ENCODE measurements at places on chromosomes 2 and 18.

- DNase-seq: peak; percentile 59
Observed at GRCh38 chr2:74602586-74603281, 45.4 kb downstream of the M1AP start.

DNA sequence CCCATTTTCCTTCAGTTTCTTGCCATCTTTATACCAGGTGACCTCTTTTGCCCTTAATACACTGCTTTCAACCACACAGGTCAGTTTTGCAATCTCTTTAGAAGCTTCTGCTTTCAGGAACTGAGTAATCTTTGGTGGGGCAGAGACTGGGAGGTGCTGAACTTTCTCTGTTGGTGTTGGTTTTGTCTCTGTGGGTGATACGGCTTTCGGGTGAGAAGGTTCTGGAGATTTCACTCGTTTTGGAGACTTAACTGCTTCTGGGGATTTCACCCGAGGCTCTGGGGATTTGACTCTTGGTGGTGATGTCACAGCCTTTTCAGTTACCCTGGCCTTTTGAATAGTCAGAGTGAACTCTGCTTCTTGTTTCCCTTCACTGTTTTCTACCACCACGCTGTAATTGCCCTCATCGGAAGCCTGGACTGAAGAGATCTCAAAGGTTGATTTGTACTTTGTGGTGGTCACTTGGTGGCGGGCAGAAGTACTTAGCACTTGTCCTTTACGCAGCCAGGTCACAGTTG is 50.4 kb downstream of the PLEKHA3 start:
- no peak for DNase-seq

DNA sequence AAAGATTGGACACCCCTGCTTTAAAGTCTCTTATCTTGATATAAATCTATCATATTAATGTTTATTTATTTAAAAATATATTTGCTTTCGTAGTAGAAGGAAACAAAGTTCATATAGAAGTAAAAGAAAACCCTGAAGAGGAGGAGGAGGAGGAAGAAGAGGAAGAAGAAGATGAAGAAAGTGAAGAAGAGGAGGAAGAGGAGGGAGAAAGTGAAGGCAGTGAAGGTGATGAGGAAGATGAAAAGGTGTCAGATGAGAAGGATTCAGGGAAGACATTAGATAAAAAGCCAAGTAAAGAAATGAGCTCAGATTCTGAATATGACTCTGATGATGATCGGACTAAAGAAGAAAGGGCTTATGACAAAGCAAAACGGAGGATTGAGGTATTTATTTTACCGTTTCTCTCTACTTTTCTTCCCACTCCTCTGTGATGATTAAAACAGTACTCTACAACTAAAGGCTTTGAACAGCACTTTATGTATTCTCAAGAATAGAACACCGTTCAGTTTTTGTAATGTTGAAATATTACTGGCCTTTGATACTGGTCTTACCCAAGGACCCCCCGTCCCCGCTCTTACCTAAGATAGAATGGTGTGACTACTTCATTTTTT is 39.2 kb downstream of the EIF5B start:
- no peak for DNase-seq

DNA sequence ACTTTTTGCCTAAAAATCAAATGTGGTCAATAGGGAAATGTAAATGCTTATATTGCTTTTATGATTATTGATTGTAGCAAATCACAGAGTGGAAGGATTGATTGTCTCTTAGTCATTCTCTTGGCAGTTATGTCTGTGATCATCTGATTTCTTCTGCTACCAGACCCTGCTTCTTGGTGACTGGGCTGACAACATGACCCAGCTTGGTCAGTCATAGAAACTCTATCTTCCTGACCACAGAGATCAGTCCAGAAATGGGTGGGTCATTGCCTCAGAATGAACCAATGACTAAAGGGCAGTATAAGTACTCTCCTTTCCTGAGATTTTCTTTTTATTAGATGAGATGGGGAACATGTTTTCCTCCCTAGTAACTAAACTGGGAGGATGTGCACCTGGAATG is 87.6 kb downstream of the MAIP1 start:
- DNase-seq: no peak

DNA sequence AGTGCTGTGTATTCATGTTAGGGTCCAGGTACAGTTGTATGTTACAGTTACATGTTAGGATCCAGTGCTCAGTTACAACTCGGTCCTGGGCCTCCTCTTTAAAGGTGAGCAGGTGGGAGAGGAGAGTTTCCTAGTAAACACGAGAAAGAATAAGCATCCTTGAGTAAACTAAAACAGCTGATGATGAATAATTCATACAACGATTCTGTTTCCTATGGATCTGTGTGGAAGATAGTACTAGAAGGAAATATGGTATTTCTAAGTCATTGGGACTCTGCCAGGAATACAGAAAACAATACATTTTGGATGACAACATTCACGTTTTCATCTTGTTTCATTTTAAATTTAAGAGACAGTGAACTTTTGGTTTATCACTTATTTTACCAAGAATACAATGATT is 29.5 kb downstream of the SNTG2 start:
- no peak for DNase-seq

GRCh38 chr18:78144669-78145068 is 834.9 kb upstream of the SALL3 start:
- DNase-seq: no peak

- no peak for DNase-seq
Observed at GRCh38 chr2:9720352-9721093, 89.7 kb upstream of the YWHAQ start.

DNA sequence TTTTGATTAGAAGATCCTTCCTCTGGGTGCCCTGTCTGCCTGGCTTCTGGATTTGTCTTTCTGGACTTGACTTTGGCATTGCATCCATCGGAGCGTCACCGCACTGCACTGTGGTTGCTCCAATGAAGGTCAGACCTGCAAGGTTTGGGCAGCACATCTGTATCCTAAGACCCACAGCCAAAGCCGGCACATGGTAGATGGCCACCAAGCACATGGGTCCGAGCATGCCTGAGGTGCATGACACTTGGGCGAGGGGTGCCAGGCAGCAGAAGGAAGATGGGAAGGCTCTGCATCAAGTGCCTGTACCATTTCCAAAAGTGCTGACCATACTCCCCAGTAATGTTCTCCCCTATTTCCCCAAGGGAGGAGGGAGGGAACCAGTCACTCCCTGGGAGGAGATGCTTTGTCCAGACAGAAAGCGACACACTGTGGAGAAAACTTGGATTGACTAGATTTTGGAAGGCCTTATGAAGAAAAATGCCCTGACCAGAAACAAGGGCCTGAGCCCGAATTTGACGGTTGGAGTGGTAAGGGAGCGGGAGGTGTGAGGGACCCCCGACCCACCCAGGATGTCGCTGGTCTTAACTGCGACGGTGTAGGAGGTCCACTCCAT is 149.9 kb downstream of the LOXHD1 start:
- no peak for DNase-seq

DNA sequence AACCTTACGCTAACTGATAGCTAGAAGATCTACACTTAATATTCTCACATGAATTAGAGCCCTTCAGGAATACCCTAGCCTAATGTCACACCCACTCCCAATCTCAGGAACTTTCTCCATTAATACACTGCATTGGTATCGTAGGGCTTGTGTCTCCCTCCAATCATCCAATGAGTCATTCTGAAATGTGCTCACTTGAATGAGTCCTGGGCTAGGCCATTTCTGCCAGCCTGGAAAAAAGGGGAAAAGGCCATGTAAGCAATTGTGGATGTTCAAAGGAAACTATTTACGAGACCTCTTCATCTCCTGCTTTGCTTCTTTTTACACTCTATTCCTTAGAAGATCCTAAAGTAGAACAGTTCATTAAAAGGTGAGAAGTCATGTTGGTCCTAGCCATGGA is 18.8 kb downstream of the ZEB2 start:
- no peak for DNase-seq

DNA sequence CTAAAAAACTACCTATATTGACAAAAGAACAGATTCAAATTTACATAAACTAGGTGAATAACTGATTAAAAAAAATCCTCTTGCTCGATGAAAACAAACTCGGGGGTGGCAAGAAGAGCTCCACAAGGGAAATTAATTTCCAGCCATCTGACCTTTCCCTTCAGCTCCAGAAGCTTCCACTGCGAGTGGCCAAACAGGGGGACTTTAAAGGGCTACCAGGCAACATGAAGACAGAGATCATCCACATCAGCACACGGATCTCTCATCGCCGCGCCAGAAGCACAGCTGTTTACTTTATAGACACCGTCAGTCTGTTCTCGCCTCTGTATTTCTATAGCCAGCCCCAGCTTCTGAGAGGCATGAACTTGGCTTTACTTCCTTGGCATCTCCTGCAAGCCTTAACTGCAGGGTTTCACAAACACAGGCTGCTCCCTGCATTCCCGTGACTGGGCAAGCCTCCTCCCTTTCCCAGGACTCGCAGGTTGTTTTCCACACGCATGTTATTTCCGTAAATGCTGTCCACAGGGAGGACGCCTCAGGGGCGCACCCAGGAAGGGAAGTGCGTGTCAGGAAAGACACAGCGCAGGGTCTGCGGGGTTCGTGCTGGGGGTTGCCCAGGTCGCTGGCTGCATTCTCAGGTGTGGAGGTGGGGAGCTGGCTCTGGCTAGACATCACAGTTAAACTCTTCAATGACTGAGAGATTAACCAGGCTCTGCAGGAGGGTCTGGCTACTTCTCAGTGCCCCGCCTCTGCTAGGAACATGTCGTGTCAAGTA is 85.0 kb downstream of the USP40 start:
- DNase-seq: no peak

- no peak for DNase-seq
Observed at GRCh38 chr2:134233728-134234136, 20.1 kb upstream of the MGAT5 start.

- DNase-seq: no peak
Observed at GRCh38 chr2:65153515-65153914, 23.6 kb upstream of the RAB1A start.

Data from SW480 (cell line).